ENCODE measurements at places on chromosomes 11 and 22.

- peak; percentile 87 for DNase-seq
These were observed 51.1 kb upstream of the LMO2 start for GRCh38 chr11:33942954-33943353.

GRCh38 chr11:67687986-67688385 lies 13.6 kb upstream of the ALDH3B2 start:
- DNase-seq, result no peak

DNA sequence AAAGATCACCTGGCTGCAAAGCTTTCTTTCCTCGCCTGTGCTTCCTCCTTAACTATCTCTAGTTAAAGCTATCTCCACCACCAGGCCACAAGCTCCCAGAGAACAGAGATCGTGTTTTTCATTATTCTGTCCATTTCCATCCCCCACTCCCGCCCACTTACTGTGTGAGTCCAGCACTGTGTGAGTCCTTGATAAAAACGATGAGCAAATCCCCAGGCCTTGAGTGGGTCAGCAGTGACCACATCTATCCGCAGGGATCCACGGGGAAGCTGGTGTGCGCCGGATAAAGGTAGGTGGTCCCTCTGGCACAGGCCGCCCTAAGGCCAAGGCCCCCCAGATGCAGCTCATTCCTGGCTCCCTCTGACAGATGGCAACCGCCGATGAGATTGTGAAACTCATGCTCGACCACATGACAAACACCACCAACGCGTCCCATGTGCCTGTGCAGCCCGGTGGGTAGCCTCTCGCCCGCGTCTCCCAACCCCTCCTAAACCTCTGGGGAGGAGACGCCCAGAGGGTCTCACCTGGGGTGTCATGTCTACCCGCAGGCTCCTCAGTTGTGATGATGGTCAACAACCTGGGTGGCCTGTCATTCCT lies 9.3 kb downstream of the TKFC start:
- DNase-seq, result no peak

GRCh38 chr11:59187587-59187986 lies 15.7 kb downstream of the DTX4 start:
- peak; percentile 48 for DNase-seq
